Peyer's patch (tissue), 4 donors: ENCODE measurements at places on chromosomes 1 and 21.
A peak's percentile ranks its signal among the peaks of the same experiment; 100 is the strongest.

DNA sequence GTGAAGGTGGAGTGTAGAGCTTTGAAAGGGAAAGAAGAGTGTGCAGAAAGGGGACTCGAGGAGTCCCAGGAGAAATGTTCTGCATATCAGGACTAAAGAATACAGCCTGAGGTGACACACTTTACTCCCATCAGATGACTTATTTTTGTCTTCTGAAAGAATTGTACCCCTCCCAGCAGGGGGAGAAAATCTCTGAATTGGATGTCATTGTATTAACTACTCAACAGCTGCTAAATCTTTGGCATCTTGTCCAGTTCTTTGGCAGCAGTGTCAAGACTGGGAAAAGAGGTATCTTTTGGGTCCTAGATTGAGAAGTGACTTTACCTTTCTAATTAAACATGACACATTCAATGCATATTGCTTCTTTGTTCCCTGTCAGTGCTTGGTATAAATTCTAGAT is 18.9 kb downstream of the UBE4B start:
- DNase-seq = no peak

- no peak for DNase-seq
These were observed 220.1 kb downstream of the ST6GALNAC3 start for GRCh38 chr1:76294482-76295194.

GRCh38 chr1:153342178-153342577 is 6.5 kb downstream of the PGLYRP4 start:
- no peak for DNase-seq

DNA sequence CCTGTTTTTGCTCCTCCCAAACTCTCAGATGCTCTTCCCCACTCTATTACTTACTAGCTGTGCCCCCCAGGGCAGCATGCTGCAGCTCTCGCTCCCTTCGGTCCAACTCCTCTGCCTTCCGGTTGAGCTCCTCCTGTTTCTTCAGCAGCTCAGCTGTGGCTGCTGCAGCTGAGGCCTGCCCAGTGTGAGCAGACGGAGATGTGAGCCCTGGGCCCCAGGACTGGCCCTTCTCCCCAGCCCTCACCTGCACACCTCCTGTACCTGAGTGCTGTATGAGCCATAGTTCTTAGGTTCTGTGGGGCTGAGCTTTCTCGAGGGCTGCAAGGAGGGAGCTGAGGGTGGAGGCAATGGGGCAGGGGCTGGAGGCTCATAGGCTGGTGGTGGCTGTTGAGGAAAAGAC is 1.9 kb downstream of the SCAMP3 start:
- no peak for DNase-seq

DNA sequence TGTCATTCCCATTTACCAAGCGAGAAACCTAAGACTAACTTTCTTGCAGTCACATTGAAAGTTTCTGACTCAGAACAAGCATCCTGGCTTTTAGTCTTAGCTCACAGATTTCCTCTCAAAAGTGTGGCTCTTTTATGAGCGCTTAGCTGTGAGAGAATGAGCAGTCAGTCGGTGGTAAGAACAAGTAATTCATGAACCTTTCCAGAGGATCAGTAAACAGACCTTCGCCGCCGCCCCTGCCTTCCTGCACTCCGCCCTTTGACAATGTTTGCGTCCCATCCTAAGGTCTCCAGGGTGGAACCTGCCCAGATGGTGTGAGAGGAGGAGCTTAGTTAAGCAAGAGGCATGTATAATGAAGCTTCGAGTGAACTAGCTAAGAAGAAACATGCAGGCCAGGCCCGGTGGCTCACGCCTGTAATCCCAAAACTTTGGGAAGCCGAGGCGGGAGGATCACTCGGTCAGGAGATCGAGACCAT is 142.4 kb downstream of the GLUL start:
- no peak for DNase-seq

DNA sequence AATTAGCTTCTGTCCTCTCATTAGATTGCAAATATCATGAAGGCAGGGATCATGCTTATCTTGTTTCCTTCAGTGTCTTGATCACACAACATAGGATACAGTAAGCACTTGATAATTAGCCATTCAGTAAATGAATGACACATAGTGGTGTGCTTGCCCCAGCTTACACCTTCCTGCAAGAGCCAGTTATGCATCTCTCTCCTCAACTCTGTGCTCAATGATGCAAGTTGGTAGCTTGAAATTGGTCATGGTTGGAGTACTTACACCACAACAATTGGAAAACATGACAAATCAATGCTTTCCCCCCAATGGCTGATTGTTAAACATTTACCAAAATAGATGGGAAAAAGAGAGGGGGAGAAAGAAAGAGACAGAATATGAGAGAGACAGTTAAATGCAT is 129.2 kb downstream of the NUF2 start:
- no peak for DNase-seq

- DNase-seq = no peak
These were observed 45.3 kb upstream of the GJB5 start for GRCh38 chr1:34709547-34709946.

DNA sequence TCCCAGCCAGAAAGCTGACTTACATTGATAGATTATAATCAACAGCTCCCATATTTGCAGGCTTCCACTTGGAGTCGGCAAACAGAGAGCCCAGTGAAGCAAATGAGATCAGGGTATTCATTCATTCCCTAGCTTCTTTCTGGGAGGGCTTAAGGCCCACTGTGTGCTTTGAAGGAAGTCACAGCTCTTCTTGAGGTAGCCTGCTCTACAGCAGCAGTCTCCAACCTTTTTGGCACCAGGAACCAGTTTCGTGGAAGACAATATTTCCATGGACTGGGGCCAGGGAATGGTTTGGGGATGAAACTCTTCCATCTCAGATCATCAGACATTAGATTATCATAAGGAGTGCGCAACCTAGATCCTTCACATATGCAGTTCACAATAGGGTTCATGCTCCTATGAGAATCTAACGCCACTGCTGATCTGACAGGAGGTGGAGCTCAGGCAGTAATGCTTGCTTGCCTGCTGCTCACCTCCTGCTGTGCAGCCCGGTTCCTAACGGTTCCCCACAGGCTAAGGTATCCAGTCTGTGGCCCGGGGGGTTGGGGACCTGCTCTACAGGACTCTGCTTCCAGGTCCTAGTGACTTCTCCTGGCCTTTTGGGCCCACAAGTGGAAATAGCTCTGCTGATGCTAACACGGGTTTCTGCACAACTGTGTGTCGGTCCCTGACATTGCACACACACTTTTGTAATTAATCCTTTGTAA is 13.7 kb upstream of the ADAM30 start:
- no peak for DNase-seq

DNA sequence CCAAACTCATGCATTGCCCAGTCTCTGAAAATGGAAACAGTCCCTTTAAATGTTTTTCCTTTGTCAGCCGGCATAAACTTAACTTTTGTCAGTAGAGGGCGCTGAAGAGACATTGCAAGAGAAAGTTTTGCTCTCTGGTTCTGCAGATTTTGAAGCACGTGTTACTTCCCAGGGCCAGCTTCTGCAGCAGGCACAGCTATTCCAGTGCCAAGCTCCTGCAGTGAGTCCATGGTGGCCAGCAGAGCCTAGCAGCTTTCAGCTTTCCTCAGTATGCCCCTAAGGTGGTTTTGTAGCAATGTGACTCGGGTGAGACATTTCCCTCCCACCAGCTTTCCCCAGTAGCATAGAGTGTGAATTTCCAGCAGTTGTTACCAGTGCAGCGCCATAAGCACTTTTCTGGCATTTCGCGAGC is 2.6 kb upstream of the IFI44L start:
- DNase-seq = peak; percentile 56

DNA sequence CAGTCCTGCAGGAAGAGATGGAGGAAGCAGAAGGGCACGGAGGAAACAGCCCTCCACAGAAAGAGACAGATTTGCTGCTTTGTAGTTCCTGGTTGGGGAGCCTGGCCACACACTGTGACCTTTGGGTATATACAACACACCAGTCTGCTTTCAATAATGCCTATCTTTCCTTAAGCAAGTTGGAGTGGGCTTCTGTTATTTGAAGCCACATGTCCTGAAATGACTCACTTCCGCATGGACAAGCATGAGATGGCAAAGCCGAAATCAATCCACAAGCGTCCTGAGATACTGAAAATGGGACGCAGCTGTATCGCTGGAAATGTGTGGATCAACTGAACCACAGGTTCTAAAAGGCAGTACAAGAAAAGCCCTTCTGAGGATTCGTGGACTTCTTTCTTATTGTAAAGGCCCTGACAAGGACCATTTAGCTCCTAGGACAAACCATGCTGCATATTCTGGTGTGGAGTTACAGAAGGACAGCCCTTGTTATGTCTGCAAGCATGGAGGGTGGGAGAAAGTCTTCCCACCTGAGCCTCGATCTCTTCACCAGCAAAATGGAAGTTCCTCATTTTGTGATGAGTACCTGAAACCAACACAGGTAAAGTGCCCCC is 22.7 kb upstream of the FHAD1 start:
- DNase-seq = no peak

DNA sequence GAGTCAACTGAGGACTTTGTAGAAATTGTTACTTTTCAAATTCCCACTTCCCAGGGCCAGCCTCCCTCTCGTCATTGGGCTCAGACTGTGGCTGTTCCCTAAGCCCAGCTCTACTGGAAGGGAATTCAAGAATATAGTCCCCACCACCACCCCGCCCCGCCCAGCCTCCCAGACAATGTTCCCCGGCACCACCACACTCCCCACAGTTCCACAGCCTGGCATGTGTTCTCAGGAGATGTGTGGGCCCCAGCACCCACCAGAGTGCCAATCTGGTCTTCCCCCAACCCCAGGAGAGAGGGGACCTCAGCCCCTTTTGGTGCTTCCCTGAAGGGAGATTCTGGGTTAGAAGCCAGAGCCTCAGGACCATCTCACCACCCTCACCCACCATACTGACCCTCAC is 120.1 kb downstream of the SYT2 start:
- no peak for DNase-seq

DNA sequence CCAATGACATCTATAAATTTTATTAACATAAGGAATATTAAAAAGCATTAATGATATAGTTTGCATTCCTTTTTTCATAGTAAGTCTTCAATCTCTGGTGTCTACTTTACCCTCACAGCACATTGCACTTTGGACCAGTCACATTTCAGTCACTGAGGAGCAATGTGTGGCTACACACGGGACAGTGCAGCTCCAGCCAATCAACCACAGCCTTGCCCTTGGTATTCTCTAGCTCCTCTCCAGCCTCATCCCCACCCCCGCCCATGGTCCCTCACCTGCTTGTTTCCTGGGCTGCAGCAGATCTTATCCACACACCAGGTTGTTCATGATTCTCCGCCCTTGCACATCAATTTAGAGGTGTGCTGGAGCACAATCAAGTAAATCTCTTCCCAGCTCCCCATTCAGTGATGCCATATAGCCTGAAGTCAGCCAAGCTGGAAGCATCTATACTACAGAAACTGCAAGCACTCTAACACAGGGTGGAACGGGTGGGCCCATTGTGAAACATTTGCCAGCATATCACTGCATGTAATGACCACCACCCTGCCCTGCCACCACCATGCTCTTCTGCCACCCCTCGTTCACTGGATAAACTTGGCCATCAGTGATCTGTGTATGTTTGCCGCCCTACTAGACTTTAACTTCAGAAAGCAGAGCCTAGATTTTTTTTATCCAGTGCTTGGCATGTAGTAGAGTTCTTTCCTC is 93.0 kb upstream of the SLC44A3 start:
- no peak for DNase-seq

DNA sequence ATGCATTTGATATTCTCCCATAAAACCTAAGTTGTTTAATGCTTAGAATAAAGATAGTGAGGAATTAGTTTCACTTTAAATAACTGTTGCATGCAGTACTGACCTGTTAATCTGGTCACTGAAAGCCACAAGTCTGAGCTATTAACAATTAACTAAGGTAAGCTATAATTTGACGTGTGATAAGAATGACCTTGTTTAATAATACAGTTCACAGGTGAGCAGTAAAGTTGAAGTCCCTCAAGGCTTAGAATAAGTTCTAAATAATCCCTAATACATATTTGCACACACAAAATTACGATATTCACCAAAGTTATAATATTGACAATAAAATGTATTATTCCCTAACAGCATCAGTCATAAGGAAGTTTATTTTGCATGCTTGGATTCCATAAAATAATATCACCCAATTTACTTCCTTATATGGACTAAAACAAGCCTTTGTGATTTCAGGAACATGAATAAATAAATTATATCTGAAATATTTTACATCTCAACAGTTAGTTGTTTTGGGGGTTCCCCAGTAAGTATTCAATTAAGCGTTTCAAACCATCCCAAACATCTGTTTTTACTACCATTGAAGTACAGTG is 70.6 kb upstream of the CHRM3 start:
- no peak for DNase-seq

GRCh38 chr1:904310-904950 is 19.3 kb upstream of the SAMD11 start:
- peak; percentile 92 for DNase-seq

GRCh38 chr21:45359451-45360217 is 45.3 kb upstream of the COL18A1 start:
- DNase-seq = no peak

GRCh38 chr21:41715649-41716281 is 51.1 kb downstream of the RIPK4 start:
- peak; percentile 86 for DNase-seq

DNA sequence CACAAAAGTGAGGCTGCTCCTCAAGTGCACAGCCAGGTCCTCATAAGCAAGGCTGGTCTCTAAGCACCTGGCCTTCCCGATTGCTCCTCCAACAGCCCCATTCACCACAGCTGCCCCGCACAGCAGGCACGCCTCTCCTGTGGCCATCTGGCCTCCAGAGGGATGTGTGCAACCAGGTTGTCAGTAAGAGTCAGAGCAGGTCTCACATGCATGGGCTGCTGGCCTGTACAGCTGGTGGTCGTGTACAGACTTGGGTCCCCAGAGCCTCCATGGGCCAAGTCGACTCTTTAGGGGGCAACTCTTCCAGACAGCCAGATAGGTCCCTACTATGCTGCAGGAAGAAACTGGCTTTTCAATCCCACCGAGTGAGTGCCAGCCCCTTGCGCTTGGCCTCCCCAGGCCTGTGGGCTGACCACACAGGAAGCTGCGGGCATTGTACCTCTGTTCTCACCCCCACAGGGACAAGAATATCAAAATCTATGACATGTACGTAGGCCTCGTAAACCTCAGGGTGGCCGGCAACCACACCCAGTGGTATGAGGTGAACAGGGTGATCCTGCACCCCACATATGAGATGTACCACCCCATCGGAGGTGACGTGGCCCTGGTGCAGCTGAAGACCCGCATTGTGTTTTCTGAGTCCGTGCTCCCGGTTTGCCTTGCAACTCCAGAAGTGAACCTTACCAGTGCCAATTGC is 1.4 kb downstream of the PRSS38 start:
- no peak for DNase-seq

- DNase-seq = no peak
These were observed 4.3 kb downstream of the XPR1 start for GRCh38 chr1:180636138-180636537.

- DNase-seq = no peak
These were observed 80.4 kb downstream of the RUNX1 start for GRCh38 chr21:34968414-34969333.

- no peak for DNase-seq
These were observed 65.9 kb upstream of the GADD45A start for GRCh38 chr1:67619080-67619479.

GRCh38 chr1:3618881-3619671 is 5.7 kb upstream of the TPRG1L start:
- DNase-seq = peak; percentile 78
